NCI-H524 treated with DMSO at 0.1 percent for 48 hours (cell line): ENCODE measurements at places on chromosomes 6 and 20.

GRCh38 chr6:83055366-83055964, 10.2 kb downstream of the UBE3D start:
- DNase-seq, result no peak

DNA sequence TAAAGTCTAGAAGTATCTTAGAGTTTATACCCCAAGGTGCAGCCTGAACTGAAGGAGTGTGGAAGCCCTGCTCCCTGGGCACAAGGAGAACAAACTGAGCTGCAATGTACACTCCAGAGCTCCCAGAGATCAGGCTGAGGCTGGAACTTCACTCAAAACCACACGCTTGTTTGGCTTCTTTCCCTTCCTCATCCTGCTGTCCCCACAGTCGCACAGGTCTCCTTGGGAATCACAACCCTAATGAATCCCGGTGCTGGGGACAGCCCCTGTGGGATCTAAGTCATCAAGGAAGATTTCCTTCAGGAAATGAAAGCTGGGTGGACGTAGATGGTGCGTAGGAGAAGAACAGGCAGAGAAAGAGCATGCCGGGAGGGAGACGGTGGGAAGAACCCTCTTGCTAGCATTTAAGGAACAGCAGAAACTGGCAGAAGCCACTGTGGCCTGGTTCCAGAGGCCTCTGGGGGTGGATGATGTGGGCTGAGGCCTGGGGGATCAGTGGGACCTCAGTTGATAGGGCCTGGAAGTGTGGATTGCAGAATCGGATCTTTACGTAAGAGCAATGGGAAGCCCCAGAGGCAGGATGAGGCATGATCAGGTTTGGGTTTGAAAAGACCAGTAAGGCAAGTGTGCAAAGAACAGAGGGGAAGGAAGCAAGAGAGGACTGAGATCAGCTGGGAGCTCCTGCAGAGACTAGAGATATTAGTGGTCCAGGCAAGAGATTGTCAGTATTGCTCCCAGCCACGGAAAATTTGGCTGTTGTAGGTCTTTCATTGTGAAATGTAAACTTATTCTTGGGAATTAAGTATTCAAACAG, 21.4 kb downstream of the CYP24A1 start:
- DNase-seq, result no peak

- DNase-seq, result no peak
Measured at GRCh38 chr6:117485433-117485832, 3.0 kb downstream of the DCBLD1 start.

DNA sequence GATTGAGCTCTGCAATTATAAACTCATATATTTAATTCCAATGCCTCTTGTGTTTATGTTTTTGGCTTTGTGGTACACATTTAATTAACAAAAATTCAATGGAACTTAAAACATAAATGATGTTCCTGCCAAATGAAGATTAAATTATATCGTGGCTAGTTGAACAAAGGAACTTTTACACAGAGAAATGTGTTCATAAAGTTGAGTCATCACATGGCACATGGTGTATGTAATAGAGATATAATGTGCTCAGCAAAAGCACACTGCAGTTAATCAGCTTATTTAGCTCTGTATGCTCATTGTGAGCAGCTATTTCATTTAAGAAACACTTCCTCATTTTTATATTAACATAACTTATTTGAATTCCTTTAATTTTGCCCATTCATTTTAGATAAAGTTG, 1295.6 kb upstream of the CITED2 start:
- DNase-seq, result no peak

GRCh38 chr6:128821116-128821515, 61.8 kb upstream of the LAMA2 start:
- no peak for DNase-seq

- DNase-seq, result no peak
Measured at GRCh38 chr6:105005451-105005850, 48.5 kb downstream of the LIN28B start.

- DNase-seq, result no peak
Measured at GRCh38 chr20:11086970-11087369, 413.2 kb upstream of the JAG1 start.

DNA sequence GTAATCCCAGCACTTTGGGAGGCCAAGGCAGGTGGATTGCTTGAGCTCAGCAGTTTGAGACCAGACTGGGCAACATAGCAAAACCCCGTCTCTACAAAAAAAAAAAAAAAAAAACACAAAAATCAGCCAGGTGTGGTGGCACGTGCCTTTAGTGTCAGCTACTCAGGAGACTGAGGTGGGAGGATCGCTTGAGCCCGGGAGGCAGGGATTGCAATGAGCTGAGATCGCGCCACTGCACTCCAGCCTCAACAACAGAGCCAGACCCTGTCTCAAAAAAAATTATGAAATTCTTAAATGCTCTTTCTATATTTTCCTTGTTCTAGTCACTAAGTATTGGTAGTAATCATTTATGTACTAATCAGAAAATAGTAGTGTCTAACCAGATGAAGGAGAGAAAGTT, 30.6 kb downstream of the SYTL3 start:
- DNase-seq, result no peak

- DNase-seq, result no peak
Measured at GRCh38 chr6:166251655-166252054, 56.5 kb downstream of the PRR18 start.

DNA sequence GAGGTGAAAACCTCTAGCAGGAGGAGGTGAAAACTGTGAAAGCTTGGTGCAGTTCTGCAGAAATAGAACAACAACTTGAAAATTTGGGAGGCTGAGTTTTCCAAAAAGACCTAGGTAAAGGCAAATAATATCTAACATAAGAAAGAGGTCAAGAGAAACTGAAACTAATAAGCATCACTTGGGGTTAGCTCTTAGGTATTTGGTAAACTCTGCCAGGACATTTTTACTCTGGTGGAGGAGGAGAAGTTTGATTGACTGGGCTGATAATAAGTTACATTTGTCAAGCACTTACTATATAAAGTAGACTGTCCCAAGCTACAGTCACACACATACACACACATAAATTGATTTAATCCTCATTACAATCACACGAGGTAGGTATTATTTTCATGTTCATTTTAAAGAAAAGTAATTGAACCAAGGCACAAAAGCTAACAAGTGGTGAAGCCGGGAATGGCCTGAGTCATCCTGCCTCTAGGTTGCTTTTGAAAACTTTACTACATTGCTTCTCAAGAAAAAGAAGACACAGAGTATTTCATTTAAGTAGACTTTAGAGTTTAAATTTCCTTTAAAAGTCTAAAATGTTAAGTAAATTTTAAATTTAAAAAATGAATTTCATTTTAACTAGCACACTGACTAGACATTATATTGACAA, 275.5 kb downstream of the PTPRK start:
- no peak for DNase-seq

GRCh38 chr6:100493206-100493888, 28.6 kb upstream of the SIM1 start:
- DNase-seq, result no peak

DNA sequence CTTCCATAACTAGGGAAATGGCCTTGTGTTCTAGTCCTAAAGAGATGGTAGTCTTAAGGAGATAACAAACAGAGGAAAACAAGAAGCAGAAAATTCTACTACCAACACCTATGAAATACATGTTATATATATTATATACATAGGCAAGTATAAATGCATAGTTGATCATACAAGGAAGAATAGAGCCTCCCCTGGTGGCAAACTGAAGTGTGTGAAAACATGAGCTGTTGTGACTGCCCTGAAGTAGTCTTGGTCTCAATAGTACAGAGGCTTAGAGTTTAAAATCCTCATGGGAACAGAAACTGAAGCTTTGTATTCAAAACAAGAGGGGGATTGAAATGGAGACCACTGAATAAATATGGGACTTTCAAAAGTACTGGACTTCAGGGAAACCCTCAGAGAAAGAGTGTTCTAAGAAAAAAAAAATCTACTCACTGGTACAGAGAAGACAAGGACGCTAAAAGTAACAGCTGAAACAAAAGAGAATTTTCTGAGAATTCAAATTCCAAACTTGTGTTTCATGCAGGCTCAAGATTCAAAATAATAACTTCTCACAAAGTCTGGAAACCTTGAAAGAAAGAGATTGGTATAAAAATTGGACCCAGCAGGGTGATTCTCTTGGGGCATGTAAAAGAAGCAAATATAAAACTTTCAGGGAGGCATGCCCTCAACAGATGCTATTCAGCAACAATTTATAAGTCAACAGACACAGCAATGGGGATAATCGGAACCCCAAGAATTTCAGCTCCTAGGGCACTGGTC, 59.7 kb upstream of the SAMD3 start:
- DNase-seq, result peak; percentile 7

DNA sequence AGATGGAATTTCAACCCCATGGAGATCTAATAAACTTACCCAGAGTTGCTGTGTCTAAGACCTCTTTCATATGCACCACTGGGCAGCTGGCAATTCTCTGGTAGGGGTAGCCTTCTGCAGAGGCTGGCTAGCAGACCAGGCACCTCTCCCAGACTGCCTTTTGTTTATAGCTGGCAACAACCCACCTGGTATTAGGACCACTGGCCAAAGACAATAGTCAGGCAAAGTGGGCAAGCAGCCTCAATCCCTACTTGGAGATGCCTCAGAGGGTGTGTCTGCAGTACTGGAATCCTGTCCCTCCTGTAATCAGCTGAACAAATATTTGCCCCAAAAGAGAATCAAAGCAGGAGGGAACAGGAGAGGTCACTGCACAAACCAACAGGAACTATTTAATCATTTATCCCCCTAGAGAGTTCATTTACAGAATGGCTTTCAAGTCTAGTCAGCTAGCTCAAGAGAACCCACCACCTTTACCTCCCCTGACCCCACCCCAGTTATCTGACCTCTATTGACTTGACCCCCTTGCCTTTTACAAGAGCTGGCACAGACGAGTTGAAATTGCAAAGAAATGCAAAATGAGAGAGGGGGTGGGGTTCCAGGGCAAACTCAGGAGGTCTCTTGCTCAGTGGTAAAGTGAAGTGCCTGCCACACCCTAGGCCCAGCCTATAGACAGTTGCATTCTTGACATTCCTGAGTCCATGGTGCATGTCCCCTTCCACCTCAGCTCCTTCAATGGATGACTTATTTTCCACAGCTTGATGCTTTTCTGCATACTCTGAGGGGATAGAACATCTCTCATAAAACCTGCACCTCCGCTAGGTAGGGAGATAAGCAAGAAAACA, 2.8 kb downstream of the BCL2L1 start:
- no peak for DNase-seq

DNA sequence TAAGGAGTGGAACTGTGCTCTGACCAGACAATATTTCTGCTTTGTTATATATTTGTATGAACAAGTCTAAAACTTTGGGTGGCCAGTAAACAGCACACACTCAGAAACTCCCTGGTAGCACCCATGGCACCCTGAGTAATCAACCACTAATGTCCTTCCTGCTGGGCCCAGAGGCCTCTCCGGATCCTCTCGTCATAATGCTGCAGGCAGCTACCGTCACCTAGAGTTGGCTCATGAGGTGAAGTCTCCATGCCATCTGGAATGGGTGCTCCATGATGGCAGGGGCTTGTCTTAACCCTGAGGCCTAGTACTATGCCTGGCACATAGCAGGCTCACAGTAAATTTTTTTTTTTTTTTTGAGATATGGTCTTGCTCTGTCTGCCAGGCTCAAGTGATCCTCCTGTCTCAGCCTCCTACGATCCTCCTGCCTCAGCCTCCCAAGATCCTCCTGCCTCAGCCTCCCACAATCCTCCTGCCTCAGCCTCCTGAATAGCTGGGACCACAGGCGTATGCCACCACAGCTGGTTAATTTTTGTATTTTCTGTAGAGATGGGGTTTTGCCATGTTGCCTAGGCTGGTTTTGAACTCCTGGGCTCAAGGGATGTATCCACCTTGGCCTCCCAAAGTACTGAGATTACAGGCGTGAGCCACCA, 3.0 kb upstream of the SDCBP2 start:
- DNase-seq, result no peak

GRCh38 chr6:6085928-6086668, 79.4 kb upstream of the NRN1 start:
- DNase-seq, result no peak

DNA sequence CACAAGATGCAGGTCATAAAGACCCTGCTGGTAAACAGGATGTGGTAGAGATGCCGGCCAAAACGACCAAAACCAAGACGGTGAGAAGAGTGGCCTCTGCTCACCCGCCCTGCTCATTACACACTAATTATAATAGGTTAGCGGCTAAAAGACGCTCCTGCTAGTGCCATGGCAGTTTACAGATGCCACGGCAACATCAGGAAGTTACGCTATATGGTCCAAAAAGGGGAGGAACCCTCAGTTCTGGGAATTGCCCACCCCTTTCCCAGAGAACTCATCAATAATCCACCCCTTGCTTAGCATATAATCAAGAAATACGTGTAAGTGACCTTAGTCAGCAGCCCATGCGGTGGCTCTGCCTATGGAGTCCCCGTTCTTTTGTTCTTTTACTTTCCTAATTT, 17.6 kb downstream of the BHLHE23 start:
- no peak for DNase-seq

DNA sequence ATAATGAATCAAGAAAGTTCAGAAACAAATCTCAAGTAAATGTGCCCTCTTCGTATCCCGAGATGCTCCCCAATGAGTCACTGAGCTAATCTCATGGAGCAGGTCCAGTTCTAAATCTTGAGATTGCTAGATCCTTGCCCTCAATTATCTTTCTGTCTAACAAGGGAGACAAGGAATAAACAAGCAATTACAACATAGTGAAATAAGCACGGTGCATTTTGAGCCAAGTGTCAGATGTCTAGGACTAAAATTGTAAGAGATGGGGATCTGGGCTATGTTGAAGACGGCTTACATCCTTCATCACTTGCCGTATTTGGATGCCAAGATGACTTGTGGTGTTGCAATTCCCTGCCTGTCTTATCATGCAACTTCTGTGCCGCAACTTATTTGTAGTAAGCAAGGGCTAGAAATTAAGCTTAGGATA, 56.5 kb upstream of the ADGRF1 start:
- no peak for DNase-seq

- DNase-seq, result no peak
Measured at GRCh38 chr6:111382476-111383294, 100.3 kb downstream of the REV3L start.

GRCh38 chr6:121482004-121482693, 46.7 kb downstream of the GJA1 start:
- no peak for DNase-seq

- DNase-seq, result no peak
Measured at GRCh38 chr6:114362957-114363356, 20.1 kb upstream of the HS3ST5 start.
